ENCODE measurements at places on chromosomes 11 and 22.

DNA sequence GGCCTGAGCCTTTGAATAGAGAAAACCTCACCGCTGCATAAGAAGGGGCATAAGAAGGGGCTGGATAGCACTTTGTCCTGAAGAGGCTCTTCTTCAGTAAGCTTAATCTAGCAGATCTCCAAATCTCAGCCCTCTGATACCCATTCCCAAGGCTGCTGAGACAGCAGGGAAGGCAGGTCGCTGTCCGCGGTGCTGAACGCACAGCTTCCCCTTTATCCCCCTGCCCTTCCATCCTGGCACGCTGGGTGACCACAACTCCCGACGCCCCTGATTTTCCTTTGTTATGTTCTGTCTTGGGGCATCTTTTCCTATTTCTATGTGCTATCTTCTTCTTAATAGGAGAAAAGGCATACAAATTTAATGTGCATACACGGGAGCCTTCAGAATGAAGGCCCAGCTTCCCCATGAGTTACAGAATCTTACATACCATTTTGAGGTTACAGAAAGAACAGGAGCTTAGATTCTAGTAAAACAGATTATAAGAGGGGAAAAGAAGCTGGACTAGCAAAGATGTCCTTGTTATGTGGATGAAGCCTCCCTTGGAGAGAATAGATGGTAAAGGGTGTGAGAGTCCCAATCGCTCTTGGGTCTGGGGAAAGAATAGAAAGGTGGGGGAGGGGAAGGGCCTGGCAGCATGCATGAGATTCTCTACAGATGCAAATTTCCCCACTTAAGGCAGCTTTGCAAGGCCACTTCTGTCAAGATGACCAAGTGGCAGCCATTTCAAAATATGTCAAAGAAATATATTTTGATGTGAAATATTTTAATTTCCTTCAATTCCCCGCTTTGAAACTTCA, 5.7 kb upstream of the SULT4A1 start:
- DNase-seq = peak; percentile 79

GRCh38 chr11:4539603-4540219, 5.3 kb upstream of the OR52M1 start:
- DNase-seq = peak; percentile 14

- DNase-seq = peak; percentile 41
Observed at GRCh38 chr11:16924826-16925560, 89.2 kb downstream of the PLEKHA7 start.

GRCh38 chr11:42422090-42422489, 889.7 kb upstream of the API5 start:
- no peak for DNase-seq

GRCh38 chr11:117374316-117375055, 46.8 kb downstream of the CEP164 start:
- DNase-seq = peak; percentile 51

GRCh38 chr11:36605221-36606216, 7.5 kb upstream of the RAG2 start:
- DNase-seq = no peak

GRCh38 chr11:59545179-59546020, 34.1 kb downstream of the OR4D9 start:
- DNase-seq = no peak

DNA sequence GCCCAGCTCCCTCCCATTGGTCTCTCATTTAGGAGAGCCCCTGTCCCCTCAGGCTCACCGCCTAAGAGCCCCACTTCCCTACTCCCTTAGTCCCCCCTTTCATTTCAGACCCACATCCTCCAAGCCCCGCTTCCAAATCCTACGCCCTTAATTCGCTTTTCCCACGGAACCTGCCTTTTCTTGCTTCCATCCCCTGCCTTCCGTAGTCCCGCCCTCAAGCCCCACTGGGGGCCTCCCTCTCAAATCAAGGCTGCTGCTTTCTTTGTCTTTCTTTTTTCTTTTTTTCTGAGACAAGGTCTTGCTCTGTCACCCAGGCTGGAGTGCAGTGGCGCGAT, 396 bp downstream of the CCDC157 start:
- DNase-seq = no peak

DNA sequence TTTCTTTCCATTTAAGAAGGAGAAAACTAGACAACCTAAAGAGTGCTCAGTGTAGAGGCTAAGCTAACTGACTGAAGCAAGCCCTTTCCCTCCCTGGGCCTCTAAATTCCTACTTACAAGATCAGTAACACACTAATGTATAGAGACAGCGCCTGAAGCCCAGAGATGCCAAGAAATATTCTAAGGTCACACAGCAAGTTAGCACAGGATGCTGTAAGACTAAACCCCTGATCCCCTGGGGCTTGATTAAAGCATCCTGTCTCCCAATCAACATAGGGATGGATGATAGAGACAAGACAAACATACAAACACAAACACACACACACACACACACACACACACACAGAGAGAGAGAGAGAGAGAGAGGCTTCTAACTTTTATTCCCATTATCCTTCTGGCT, 5.6 kb downstream of the LARGE1 start:
- DNase-seq = no peak

- no peak for DNase-seq
Observed at GRCh38 chr22:32699686-32700085, 101.8 kb upstream of the TIMP3 start.

DNA sequence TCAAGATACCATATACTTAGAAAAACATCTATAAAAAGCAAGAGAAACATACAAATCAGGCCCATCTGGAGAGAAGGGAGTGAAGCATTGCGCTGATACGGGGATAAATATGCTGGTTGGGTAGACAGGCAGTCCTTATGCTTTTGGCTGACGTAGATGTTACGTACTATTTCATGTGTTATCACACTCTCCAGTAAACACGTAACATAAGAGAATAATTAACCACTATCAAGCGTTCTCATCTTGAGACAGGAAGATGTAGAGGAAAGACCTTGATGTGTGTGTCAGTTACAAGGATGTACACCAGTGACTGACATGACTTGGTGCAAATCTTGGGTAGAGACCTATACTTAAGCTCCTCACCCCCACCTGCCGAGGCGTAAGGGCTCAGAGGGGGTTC, 86.7 kb upstream of the PRODH start:
- no peak for DNase-seq

DNA sequence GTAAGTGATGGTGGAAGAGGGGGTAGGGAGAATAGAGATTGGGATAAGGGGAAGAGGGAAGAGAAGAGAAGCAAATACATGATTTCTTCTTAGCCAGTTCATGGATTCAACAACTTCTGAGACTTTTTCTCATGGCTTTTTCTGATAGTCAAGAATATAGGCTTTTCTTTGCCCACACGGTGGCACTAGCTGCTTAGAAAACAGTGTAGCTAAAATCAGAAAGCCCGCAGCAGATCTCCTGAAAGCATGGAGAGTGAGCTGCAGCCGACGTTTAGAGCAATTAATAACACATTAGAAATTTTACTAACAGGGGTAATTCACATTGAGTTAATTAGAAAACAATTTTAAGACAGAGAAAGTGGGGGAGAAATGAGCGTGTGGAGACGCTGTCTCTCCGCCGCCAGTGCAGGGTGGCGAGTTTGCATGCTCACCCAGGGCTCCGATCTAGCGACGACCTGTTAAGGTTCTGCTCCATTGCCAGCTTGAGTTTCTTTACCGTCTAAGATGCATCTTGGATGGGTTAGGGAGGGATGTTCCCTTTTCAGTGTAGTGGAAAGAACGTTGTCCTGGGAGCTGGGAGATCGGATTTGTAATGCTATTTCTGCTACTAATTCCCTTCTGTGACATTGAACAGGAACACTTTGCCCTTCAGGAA, 3.3 kb upstream of the RAG1 start:
- DNase-seq = peak; percentile 86

DNA sequence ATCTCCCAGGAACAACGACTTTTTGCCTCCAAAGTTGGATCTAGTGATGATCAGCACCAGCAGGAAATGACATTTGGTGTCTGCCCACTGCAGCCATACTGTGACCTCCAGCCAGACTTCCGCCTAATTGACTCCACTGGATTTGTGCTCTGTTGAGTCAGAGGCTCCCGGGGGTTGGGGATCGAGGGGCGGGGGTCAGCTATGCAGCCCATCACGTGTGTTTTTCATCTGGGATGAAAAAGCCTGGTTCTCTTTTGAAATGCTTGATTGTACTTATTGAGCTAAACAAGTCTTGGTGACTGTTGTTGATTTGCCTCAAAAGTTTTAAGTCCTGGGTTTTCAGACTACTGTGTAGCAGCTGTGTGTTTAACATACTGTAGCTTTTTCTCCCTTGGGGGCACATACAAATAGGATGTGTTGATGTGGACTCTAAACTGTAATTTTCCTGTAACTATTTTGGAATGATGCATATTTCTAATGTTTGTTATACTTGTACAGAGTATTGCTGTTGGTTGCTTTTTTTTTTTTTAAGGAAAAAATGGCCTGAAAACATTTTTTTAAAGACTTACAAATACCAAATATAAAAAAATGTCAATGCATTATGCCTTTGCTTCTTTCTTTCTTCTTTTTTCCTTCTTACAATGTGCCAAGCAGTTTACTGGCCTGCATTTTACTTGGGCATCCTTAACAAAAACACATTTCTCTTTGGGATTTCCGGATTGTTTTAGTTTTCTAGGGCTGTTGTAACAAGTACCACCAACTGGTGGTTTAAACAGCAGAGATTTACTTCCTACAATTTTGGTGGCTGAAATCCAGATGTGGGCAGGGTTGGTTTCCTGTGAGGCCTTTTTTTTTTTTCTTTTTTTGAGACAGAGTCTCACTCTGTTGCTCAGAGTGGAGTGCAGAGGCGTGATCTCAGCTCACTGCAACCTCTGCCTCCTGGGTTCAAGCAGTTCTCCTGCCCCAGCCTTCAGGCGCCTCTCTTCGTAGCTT, 46.1 kb upstream of the OR4B1 start:
- DNase-seq = peak; percentile 59

DNA sequence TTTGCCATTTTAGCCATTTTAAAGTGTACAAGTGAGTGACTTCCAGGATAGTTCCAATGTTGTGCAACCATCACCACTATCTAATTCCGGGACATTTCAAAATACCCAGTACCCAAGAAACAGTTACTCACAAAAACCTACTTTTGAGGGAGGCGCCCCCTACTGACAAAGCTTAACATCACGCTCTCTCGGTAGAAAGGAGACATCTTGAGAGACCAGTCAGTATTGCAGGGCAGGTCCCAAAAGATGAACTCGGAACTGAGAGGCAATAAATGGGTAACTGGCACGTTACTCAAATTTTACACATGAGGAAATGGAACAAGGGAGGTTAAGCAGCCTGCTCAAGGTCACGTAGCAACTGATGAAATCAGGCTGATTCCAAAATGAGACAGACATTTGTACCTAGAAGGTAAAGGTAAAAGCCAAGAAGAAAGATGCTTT, 50.0 kb upstream of the POU2AF1 start:
- peak; percentile 43 for DNase-seq

GRCh38 chr22:26124991-26125725, 44.1 kb upstream of the SEZ6L start:
- peak; percentile 48 for DNase-seq

- DNase-seq = no peak
Observed at GRCh38 chr22:48226026-48227013, 1463.9 kb downstream of the TBC1D22A start.

DNA sequence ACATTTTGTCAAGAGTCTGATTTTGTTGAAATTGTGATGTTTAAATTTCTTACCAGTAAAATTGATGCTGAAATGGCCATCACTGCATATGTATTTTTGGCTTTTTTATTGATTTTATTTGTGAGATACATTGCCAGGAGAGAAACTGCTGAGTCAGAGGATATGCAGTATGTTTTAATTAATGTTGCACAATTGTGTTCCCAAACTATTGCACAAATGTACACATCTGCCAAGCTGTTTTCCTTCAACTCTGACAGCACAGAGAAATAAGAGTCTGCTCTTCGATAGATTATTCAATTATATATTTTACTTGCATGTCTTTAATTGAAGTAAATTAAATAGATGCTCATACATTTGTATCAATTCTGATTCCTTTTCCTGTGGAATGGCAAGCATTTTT, 640.2 kb upstream of the LUZP2 start:
- DNase-seq = peak; percentile 14

DNA sequence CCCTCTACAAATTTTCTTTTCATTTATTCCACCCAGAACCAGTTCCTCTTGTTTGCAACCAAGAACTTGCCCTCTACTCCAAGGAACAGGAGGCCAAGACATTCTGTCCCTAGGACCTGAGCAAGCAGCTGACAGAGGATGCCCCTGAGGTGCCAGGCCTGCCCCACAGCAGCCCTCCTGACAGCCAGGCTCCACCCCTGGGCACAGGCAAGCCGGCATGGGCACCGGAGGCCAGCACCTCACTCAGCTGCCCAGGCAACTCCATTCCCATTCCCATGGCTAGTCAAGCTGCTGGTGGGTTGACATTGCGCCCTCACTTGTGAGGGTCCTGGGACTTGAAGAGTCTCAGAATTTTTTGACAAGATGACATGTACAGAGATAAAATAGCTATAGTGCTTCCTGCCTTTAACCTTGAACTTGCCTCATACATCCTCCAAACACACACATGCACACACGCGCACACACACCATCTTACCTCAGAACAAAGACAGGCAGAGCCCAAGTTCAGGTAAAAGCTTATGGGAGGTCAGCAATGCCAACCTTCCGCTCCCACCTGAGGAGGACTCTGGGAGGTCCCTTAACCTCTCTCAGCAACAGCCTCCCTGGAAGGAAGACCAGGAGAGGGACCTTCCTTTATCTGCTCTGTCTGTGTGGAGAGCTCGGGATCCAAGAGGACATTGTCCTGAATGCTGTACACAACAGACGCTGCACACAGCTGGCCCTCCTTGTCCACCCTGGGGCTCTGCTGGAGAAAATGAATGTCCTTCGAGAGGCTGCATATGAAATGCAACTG, 620.9 kb upstream of the CADM1 start:
- no peak for DNase-seq

GRCh38 chr11:40183073-40184064, 1276.1 kb downstream of the LRRC4C start:
- no peak for DNase-seq

GRCh38 chr22:23260645-23261581, 80.6 kb downstream of the BCR start:
- DNase-seq = no peak

DNA sequence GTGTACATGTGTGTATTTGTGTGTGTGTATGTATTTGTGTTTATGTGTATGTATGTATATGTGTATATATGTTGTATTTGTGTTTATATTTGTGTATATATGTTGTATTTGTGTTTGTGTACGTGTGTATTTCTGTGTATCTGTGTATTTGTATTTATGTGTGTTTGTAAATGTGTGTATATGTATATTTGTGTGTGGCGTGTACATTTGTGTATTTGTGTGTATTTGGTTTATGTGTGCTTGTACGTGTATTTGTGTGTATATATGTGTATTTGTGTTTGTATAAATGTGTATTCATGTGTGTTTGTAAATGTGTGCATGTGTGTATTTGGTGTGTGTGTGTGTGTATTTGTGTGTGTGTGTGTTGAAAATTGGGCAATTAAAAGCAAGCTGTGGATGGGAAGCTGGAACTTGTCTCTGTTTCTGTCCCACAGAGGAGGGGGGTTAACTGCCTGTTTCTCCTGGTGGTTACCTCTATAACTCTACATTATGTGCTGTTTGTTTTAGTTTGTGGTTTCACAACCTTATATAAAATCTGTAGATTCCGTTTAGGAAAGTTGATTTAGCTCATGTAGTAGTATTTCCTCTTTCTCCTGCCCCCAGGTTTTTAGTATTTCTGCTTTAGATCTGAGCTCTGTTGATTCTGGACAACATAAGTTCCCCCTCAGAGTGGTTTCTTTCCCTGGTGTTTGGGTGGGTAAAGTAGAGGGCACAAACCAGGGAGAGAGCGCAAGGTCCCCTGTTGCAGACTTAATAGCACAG, 28.9 kb downstream of the AP2A2 start:
- DNase-seq = no peak

Data from umbilical cord (tissue), 2 donors.